ENCODE measurements at places on chromosomes 1 and 21. TPM values are rescaled to one million over a fixed set of nuclear protein-coding genes. Genes with fewer than 3 reads are reported as not detected.

- no peak overlapping the region for H3K27ac ChIP-seq
- no peak for DNase-seq
- peaks cover 7% of the 10 kb centered on the region for H3K27me3 ChIP-seq
- H3K36me3 ChIP-seq = peaks cover 7% of the 10 kb centered on the region
- no peak overlapping the region for H3K4me3 ChIP-seq
- H3K4me1 ChIP-seq = peaks cover 14% of the 10 kb centered on the region
Measured at GRCh38 chr1:228453022-228453560, 34.1 kb upstream of the RNF187 start.

Gene LIPI
- not detected for total RNA-seq

Gene AADACL3
- total RNA-seq = not detected

Gene GPR61
- not detected for total RNA-seq

Gene ZNF683
- 0.69 TPM for total RNA-seq

Gene TIE1
- not detected for total RNA-seq

Gene ANKRD35
- total RNA-seq = 0.59 TPM

GRCh38 chr1:21955501-21956281 is 18.6 kb upstream of the HSPG2 start:
- H3K4me3 ChIP-seq = peak overlapping the region; percentile 62

DNA sequence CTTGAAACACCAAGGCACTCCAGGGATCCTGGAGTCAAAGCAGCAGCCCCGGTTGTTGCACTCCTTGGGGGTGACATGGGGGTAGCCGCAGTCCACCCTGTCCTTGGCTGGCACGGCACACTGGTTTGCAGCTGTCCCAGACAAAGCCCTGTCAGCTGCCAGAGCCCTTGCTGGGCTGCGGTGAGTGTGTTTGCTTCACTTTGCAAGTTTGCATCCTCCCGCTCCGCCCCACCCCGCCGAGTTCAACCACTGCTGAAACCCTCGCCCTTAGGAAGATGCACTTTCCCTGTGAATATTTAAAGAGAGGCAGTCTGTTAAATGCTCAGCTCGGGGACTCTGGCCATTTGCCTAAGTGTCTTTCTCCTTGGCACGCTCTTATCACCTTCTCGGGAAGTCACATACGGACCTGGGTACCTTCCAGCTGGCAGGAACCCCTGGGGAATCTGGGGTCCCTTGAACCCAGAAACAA is 1.7 kb downstream of the TFF3 start:
- no peak overlapping the region for H3K4me3 ChIP-seq
- H3K27me3 ChIP-seq = no peaks in the 10 kb centered on the region
- H3K36me3 ChIP-seq = no peaks in the 10 kb centered on the region
- H3K27ac ChIP-seq = no peak overlapping the region

Gene COL24A1
- not detected for total RNA-seq

- DNase-seq = no peak
- peaks cover 28% of the 10 kb centered on the region for H3K27me3 ChIP-seq
- H3K27ac ChIP-seq = no peak overlapping the region
Measured at GRCh38 chr1:230459465-230459864, 33.3 kb upstream of the PGBD5 start.

Gene LPAR3
- total RNA-seq = 0.81 TPM

DNA sequence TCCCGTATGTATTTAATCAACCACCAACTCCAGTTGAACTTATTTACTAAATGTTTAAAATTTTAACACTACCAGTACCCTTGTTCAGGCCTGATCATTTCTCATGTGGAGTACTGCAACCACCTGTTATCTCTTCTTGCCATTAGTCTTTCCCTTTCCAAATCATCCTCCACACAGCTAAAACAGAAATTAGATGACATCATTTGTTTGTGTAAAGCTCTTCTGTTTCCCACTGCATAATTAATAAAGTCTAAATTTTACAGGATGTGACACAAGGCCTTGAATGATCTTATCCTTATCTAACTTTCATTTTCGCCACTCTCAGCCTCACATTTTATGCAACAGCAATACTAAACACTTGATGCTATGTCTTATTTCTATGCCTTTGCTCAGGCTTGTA is 24.4 kb downstream of the GDAP2 start:
- no peak overlapping the region for H3K27ac ChIP-seq
- no peaks in the 10 kb centered on the region for H3K27me3 ChIP-seq
- no peak for DNase-seq
- no peak overlapping the region for H3K4me3 ChIP-seq
- H3K4me1 ChIP-seq = no peaks in the 10 kb centered on the region
- H3K36me3 ChIP-seq = peaks cover 38% of the 10 kb centered on the region

GRCh38 chr1:164857439-164857838 is 298.5 kb downstream of the PBX1 start:
- H3K4me3 ChIP-seq = no peak overlapping the region
- no peak overlapping the region for H3K27ac ChIP-seq
- no peaks in the 10 kb centered on the region for H3K27me3 ChIP-seq
- no peaks in the 10 kb centered on the region for H3K4me1 ChIP-seq

All from activated CD8-positive, alpha-beta T cell treated with anti-CD3 and anti-CD28 coated beads for 36 hours (primary cell).